ENCODE measurements at places on chromosomes 5 and 9.

- DNase-seq = no peak
Measured at GRCh38 chr5:79448336-79448735, 65.6 kb downstream of the HOMER1 start.

- DNase-seq = no peak
Measured at GRCh38 chr9:133165452-133165730, 1.7 kb upstream of the GBGT1 start.

DNA sequence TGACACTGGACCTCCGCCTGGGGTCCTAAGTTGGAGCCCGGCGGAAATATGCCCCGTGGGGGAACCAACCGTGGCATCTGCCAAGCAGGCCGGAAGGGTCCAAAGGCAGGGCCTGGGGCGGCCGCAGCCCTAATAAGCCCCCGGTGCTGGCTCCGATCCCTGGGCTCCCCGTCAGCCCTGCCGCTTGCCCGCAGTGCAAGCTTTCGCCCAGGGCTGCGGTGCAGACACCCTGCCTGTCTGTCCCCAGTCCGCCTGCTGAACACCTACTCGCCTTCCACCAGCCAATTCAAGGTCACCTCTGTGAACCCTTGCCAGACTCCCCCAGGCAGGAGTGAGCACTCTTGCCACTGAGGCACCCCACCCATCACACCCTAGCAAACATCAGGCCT lies 502 bp upstream of the PTGR1 start:
- DNase-seq = no peak

DNA sequence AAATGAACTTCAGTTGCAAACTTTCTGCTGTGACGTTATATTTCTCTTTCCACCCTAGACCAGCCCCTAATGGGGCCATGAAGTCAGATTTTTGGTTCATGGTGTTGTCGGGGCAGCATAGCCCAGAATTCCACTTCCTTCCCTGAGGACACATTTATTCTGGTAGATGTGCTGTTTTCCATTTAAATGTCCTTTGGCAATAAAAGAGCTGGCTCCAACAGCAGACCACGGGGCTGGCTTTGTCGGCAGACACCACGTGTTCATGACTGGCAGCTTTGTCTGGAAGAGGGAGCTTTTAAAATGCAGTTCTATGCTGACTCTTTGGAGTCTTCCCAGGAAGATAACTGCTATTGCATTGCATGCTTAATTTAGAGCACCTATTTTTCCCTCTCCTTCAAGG lies 17.6 kb upstream of the LCP2 start:
- no peak for DNase-seq

DNA sequence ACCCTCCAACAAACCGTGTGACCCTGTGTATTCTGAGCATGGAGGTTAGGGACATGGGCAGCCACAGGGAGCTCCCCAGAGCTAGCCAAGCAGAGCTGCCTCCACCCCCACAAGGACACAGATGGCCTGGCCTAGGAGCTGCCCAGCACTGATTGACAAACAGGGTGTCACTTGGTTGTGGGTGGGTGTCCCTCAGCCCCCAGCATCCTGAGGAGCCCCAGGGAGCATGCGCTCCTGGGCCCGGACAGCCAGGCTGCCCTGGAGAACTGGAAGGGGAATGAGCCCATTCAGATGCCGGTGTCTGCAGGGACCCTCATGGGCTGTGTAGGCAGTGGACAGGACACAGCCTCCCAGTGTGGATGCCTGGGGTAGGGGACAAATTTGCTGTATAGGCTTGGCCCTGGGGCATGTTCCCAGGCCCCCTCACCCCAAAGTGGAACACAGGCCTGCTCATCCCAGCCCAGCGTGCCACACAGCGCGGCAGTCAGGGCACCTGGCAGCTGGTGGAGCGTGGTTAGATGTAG lies 124.8 kb upstream of the LMX1B start:
- DNase-seq = no peak
